H9 (cell line): ENCODE measurements at places on chromosomes 16 and 17.

DNA sequence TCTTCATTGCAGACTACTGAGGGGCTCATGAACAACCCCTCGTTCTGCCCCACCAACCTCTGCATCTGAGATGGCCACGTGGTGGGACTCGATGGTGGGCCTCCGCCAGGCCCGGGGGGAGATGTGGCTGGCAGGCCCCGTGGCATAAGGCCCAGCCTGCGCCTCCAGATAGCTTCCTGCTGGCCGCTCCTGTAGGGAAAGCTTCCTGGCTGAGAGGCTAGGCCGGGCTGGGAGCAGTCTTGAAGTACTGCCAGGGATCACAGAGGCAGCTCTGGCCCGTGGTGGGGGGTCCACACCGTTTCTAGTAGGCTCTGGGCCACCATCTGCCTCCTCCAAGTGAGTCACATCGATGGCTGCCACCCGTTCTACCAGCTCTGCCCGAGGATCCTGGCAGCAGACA is 7.6 kb downstream of the CAMKK1 start:
- no peak for DNase-seq

- no peak for DNase-seq
Measured at GRCh38 chr17:61645920-61646319, 54.9 kb upstream of the NACA2 start.

- DNase-seq, result no peak
Measured at GRCh38 chr17:66580956-66581391, 253.9 kb upstream of the CACNG5 start.

DNA sequence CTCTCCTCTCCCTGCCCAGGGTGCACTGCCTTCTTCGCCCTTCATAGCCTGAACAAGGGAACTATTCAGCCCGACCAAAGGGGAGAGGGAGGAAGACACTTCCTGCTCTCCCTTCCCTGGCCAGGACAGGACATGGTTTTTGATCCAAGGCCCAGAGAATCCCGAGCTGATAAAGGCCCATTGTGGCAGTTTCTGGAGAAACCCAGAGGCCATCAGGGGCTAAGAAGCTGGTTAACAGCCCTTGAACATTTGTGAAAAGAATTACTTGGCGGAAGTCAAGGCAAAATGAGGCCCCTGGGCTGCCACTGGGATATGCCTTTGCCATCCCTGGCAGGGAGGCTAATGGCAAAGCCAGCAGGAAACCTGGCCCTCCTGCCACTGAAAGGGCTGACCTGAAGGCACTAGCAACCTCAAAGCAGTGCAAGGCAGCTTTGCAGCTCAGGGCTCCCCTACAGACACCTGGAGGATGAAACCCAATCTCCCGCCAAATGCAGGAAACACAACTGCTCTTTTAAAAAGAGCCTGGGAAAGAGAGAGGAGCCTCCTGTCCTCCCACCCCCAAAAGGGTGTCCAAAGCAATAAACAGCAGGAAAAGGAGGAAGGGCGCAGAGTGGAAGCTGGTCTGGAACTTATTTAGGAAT is 12.6 kb downstream of the PHB1 start:
- DNase-seq, result no peak
